Activated CD4-positive, alpha-beta T cell treated with anti-CD3 and anti-CD28 coated beads, Interleukin-2, amount 50 U/mL, for 16 hours (primary cell): ENCODE measurements at places on chromosomes 13 and 19.

GRCh38 chr13:38421590-38422560 lies 72.2 kb downstream of the UFM1 start:
- DNase-seq: no peak

- DNase-seq: no peak
Measured at GRCh38 chr13:59547950-59548349, 615.8 kb downstream of the DIAPH3 start.

DNA sequence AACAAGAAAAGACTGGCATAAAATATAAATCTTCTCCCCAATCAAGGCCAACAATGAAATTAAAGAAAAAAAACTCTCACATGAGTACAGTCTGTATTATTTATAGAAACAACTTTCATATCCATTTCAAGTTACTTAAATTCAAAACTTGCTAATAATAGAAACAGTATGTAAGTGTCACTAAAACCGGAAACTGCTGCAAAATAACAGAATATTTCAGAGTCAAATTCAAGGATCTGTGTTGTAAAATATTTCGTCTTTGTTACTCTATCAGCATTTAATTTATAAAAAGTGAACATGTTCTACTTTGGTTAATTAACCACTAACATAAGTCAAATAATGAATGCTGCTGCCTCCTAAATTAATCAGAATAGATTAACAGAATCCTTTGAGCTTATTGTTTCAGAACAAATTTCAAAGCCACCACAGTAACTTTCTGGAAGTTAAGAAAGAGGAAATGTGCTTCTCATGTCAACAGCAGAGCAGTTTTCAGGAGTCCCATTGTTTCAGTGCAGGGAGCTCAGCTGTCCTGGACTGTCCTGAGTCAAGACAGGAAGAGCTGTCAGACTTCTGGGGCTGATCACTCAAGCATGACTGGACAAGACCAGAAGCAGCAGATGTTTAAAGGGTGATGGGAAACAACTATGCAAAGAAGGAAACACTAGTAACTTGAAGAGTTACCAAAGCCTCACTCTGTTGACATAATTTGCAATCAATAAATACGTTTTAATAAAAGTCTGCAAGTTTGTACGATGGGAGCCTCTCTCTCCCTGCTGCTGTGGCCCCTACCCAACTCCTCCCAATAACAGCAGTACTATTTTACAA lies 76.9 kb downstream of the FOXO1 start:
- DNase-seq: peak; percentile 37

DNA sequence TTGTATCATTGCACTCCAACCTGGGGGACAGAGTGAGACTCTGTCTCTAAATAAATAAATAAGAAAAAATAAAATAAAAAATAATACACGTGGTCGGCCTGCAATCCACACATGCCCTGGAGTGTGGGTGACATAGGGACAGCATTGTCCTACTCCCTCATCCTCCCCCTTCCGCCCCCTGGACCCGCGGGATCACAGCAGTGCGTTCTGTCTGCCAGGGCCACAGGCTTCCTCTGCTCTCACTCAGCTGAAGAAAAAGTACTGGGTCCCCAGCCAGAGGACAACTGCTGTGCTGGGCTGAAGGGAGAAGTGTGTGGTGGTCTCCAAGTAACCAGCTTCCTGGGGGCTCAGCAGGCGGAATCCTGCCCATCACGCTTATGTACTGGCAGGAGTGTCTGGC lies 6.3 kb downstream of the BCAT2 start:
- DNase-seq: no peak

DNA sequence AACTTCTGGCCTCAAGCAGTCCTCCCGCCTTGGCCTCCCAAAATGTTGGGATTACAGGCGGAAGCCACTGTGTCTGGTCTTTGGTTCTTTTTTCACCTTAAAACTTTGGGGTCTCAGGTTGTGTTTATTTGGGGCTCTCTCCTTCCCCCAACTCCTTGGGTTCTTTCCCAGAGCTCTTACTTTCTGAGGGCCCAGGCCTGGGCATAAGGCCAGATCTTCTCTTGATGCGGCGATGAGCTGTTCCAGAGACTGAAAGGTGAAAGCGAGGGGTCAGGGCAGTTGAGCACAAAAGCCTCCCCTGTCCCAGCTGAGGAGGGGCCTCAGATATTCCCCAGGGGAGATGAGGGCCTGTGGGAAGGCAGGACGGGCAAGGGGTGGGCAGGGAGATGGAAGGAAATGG lies 7.1 kb downstream of the POLR1G start:
- no peak for DNase-seq

GRCh38 chr19:45391346-45391745 lies 13.5 kb downstream of the PPP1R13L start:
- DNase-seq: no peak

- DNase-seq: peak; percentile 62
Measured at GRCh38 chr13:95100525-95101433, 200.5 kb downstream of the ABCC4 start.

- peak; percentile 90 for DNase-seq
Measured at GRCh38 chr13:99496184-99497142, 4.8 kb upstream of the TM9SF2 start.

DNA sequence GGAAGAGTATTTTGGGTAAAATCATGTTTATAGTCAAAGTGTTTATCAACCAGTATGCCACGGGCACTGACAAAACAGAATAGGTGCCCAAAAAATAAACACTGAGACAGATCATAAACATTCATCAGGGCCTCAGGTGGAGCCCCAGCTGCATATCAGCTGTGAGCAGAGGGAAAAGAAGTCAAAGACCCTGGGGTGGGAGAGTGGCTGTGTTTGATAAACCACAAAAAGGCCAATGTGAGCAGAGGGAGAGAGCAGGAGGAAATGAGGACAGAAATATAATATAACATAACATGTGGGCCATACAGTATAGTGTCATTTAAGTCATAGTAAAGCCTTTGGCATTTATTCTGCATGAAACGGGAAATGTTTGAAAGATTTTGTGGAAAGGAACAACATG lies 10.0 kb upstream of the EPSTI1 start:
- DNase-seq: no peak

DNA sequence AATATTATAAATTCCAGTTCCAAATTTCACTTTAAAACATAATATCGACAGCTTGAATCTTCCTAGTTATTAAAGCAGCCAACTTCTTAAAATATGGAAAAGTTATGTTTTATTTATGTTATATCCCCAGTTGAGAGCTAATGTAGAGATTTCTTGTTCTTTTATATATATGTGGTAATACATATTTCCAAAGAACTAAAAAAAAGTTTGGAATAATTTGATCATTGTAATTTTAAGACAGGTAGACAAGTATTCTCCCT lies 781 bp upstream of the TBC1D4 start:
- DNase-seq: no peak

DNA sequence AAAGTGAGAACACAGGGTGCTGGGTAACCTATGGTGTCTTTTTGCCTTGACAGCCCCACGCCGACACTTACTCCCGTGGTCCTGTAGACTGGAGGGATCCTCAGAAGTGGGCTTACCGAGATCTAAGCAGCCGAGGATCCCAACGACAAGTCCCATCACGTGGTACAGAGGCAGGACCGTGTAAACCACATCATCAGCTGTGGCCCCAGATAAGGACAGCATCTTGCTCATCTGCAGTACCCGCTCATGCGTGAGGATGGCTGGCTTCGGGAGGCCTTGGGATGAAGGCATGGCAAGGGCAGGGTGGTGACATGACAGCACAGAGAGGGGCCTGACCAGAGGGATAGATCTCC lies 2.1 kb downstream of the SLC27A5 start:
- DNase-seq: no peak

DNA sequence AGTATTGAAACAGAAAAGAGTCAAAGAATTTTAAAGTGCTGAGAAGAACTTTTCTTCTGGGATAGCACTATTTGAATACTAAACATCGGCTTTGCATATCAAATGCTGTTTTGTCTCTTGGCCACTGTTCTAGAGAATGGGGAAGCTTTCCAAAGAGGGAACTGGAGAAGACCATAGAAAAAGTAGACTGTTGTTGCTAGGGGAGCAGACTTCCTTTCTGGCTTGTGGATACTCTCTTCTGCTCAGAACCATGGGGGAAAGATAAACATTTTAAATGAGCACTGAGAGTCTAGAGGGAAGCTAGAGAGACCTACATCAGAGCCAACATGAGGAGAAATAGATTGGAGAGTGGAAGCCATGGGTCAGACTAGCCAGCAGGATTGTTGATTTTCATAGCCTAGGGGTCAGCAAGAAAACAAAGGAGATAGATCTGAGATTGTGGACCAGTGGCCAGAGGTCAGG lies 315.7 kb downstream of the KCTD12 start:
- no peak for DNase-seq

- DNase-seq: no peak
Measured at GRCh38 chr19:42089191-42089750, 13.3 kb downstream of the ZNF574 start.

DNA sequence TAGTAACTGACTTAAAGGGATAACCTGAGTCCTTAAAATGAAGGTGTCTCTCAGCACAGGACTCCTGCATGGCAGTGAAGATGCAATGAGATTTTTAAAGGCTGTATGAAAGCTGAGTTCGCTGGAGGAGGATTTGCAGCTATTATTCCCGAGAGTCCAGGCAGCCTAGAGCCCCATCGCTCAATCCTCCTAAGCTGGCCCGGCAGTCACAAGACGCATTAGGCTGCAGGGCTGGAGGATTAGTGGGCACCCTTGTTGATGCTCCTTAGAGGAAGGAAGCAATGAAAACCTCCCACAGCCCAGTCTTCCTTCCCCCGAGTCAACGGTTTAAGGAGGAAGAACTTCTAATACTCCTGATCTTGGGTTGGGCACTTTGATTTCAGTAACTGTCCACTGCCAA lies 239.5 kb downstream of the EFNB2 start:
- DNase-seq: no peak

- no peak for DNase-seq
Measured at GRCh38 chr19:18677156-18677555, 6.3 kb upstream of the CRTC1 start.

DNA sequence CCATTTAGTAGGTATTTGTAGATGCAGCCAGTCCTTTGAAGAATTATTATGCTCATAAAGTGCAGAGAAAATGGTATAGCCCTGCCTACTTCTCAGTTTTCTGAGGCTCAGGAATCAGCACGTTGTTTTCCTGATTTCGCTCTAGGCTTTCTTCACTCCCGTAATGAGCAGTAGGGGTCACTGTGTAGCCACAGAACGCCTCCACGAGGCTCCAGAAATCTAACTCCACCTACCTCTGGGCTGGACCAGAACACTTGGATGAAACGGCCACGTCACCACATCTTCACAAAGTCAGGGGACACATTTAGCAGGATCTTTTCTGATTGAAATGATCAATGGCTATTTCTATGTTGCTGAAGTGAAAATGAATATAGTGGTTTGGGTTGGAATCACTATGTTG lies 49.8 kb upstream of the GTF3A start:
- peak; percentile 78 for DNase-seq

DNA sequence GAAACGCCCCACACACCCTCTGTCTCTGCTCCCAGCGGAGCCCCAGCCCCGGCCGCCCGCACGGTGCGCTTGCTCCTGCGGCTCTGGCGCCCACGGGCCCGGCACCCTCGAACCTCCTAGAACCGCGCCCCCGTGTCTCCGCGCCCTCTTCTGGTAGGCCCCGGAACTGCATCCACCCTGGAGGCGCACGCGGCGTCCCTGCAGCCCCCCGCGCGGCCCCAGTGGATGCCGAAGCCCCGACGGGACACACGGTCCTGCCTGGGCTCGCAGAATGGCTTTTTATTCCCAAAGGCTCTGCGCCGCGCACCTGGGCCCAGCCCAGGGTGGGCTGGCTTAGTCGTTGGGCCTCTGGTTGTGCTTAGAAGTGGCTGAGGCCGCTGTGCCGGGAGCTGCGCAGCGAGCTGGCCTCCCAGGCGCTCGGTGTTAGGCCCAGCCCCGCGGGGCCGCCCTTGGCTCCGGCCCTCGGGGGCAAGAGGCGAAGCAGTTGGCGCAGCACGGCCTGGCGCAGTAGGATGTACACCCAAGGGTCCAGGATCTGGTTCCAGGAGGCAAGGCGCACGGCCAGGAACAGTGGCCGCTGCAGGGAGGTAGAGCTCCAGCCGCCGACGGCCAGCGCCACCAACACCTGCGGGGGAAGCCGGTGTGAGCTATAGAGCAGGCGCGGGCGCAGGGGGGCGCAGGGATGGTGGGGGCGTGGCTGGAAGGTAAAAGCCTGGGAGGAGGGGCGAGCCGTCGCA lies 2.8 kb downstream of the PTGER1 start:
- peak; percentile 82 for DNase-seq

GRCh38 chr13:51624695-51625345 lies 40.6 kb downstream of the WDFY2 start:
- no peak for DNase-seq

- DNase-seq: no peak
Measured at GRCh38 chr19:28486926-28487325, 726.0 kb downstream of the UQCRFS1 start.

DNA sequence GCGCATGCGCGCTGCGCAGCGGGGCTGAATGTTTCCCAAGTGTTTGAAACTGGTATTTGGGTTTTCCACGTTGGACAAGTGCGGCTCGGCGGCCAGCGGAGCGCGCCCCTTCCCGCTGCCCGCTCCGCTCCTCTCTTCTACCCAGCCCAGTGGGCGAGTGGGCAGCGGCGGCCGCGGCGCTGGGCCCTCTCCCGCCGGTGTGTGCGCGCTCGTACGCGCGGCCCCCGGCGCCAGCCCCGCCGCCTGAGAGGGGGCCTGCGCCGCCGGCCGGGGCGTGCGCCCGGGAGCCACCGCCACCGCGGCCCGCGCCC lies at the start of gene ING1:
ING1 (plus strand) TSS at position 59 of the 311 bp plus-strand sequence. CDS start 450 bp downstream, outside the sequence.
- DNase-seq: no peak

- DNase-seq: no peak
Measured at GRCh38 chr13:111228262-111229144, 91.9 kb upstream of the TEX29 start.

GRCh38 chr19:40252395-40252794 lies 25.9 kb upstream of the CCNP start:
- no peak for DNase-seq

- DNase-seq: peak; percentile 18
Measured at GRCh38 chr19:17681505-17682125, 6.5 kb downstream of the UNC13A start.

DNA sequence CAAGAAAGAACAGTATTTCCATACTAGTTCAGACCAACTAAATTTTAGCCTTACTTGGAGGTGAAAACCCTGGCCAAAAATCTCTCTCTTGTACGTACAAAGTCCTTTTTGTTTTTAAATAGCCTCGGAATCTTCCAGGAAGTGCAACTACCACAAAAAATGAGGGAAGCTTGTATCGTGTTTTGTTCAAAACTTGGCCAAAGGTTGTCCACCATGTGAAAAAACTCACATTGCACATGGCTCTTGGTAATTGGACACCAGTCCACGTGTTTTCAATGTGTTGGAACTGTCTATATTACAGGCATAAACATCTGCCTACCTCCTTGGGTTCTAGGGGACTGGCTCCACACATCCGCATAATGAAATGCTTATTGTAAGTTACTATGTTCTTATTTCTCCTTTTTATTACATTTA lies 15.2 kb upstream of the STRN4 start:
- no peak for DNase-seq

GRCh38 chr13:113617961-113618360 lies 33.4 kb downstream of the TFDP1 start:
- DNase-seq: no peak

DNA sequence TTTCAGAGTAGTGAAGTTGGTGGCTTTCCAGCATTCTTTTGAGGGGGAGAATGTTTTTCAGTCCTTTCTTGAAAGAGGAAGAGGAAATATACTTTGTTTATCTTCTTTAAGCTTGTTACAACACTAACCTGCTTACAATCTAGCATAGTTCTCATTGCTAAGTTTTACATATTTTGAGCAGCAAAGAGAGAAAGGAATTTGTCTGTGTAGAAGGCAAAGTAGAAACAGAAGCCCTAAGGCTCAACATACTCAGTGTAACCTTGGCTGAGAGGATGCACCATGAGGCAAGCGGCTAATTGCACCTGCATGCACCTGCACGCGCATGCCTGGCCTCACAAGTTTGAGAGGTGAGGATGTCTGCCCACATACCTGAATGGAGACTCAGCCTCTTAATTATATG lies 2.2 kb downstream of the FRY start:
- DNase-seq: no peak
